ENCODE measurements at places on chromosomes 13 and 19.

GRCh38 chr19:51211833-51212232 is 13.0 kb upstream of the CD33 start:
- DNase-seq: no peak

DNA sequence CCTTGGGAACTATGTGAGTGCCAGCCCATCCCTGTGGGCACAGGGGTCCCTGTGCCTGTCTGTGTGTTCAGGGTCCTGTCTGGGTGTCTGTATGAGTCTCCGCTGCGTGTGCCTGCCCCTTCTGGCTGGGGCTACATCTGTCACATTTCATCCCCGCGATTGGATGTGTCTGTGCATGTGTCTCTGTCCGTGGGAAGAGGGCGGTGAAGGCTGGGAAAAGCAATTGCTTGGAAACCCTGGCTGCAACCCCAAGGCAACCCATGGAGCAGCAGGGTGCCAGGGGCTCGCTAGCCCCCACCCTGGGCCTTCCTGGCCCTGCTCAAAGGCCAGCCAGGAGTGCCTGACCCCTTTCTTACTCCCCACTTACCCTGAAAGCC is 1.4 kb downstream of the MAG start:
- no peak for DNase-seq

DNA sequence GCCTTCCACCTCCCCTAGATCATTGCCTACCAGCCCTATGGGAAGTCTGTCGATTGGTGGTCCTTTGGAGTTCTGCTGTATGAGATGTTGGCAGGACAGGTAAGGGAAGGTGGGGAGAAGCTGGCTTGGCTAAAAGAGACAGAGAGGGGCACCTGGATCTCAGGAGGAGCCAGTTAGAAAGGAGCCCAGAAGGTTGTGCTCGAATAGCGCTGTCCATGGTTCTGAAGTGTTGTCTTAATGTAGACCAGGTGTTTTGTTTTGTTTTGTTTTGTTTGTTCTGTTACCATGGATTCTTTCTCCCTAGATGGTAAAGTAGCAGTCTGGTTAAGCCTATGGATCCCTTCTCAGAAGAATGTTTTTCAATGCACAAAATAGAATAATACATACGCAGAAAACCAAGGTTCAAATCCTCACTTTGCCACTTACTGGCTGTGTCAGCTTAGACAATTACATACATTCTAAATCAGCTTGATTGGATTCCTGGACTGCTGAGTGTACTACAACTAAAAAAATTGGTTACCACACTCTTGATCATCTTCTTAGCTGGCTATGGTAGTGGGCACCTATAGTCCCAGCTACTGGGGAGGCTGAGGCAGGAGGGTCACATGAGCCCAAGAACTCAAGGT is 5.9 kb upstream of the CACNG7 start:
- DNase-seq: no peak

GRCh38 chr13:66033924-66034323 is 1196.2 kb downstream of the PCDH9 start:
- DNase-seq: no peak
